ENCODE measurements at places on chromosomes 12 and 14.

- no peak for DNase-seq
These were observed 36.2 kb downstream of the TMEM120B start for GRCh38 chr12:121748571-121749265.

- DNase-seq, result no peak
These were observed 6.3 kb downstream of the GSTZ1 start for GRCh38 chr14:77327111-77327510.

DNA sequence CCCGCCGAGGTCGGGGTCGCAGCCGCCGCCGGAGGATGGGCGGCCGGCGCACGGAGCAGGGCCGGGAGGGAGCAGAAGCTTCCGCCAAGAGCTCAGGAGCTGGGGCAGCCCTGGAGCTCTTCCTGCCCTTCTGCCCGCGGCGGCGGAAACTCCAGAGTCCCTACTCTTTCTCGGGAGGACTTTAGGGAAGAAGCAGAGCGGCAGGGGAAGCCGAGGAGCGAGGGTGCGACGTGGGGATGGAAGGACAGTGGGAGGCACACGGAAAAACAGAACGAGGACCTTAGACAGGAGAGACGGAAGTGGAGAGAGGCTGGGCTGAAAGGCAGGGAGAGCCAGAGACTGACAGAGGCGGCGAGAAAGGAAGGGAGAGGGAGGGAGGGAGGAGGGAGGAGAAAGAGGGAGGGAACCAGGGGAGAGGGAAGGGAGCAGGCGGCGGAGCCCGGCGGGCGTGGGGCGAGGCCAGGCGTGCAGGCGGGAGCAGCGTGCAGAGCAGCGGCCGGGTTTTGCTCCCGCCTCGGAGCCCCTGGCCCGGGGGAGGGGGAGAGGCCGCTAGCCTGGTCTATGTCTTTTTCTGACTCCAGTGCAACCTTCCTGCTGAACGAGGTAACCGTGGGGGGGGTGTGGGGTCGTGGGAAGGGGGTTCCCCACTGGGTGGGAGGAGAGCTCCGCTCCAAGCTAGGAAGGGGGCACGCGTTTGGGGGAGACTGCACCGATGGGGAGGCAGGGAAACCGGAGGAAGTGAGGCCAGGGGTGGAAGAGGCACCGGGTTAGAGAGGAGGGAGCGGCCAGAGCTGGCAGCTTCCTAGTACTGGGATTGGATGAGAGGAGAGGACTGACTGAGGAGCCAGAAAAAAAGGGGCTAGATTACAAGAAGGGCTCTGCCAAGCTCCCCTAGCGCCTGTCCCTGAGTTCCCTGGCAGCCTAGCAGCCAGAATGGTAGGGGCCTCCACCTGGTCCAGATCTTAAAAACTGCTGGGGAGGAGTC is 2.9 kb upstream of the CACNB3 start:
- peak; percentile 91 for DNase-seq

- DNase-seq, result no peak
These were observed 39.3 kb downstream of the FIGNL2 start for GRCh38 chr12:51809193-51809592.

- no peak for DNase-seq
These were observed 63.4 kb downstream of the PPP1R36 start for GRCh38 chr14:64612971-64613666.

DNA sequence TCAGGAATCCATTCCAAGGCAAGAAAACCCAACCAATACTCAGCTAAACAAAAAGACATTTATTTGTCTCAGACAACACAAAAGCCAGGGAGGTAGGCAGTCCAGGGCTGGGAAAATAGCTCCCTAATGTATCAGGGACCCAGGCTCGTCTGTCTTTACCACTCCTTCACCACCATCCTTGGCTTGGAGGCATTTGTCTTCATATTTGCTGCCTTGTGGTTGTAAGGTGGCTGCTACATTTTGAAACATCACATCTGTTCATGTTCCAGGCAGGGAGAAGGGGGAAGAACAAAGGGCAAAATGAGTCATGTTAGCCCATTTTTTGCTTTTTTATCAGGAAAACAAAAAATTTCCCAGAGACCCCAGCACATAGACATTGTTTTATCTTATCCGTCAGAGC is 44.8 kb upstream of the PCED1B start:
- DNase-seq, result no peak

DNA sequence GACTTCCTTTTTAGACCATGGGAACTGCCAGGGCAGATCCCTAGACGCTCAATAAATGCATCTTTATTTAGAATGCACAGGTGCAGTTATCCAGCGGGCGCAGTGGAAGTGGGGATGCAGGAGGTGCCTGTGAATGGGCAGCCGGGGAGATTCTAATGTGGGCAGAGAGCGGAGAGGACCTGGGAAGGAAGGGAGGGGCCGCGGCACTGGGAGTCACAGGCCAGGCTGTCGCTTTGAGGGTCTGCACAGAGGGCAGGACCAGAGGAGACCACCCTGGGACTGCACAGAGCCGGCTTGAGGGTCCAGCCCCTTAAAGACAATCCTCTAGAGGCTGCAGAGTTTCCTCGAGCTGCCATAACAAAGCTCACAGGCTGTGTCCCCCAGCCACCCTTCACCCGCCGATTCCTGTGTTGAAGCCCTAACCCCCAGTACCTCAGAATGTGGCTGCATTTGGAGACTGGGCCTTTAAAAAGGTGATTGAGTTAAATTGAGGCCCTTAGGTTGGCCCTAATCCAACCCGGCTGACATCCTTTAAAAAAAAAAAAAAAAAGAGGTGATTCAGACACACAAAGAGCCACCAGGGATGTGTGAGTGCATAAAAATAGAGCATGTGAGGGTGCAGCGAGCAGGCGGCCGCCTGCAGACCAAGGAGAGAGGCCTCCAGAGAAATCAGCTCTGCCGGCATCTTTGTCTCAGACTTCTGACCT is 44.4 kb upstream of the PPP2R5C start:
- DNase-seq, result no peak
